ENCODE measurements at places on chromosomes 1 and 21.

DNA sequence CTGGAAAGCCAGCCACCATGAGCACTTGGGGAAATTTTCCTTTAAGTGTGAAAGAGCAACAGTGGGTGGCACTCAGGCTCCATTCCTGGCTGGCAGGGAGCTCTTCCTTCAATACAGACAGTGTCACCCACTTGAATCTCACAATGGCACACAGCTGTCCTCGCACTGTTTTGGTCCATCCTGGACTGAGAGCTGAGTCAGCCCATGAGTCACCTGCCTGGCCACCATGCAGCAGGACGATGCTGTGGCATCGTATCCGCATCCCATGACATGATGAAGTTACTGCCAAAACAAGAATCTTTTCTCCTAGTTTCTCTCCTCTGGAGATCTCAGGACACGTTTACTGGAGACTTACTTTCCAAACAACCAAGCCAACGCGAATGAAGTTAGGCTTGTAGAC lies 6.0 kb downstream of the TMPRSS2 start:
- DNase-seq, result no peak

DNA sequence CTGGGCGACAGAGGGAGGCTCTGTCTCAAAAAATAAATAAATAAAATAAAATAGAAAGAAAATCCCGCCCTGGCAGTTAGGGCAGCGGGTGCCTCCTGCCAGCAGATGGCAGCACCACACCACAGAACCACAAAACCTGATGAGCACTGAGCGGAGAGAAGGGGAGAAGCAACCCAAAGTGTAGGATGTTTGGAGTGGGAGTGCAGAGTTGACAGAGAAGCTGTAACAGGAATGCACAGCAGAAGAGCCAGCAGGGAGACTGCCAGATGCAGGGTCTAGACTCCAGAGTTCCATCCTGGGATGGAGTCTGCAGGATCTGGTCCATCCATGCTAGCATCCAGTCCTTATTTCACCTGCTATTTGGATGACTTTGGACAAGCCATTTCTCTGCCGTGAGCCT lies 29.7 kb upstream of the KIRREL1 start:
- DNase-seq, result peak; percentile 55

DNA sequence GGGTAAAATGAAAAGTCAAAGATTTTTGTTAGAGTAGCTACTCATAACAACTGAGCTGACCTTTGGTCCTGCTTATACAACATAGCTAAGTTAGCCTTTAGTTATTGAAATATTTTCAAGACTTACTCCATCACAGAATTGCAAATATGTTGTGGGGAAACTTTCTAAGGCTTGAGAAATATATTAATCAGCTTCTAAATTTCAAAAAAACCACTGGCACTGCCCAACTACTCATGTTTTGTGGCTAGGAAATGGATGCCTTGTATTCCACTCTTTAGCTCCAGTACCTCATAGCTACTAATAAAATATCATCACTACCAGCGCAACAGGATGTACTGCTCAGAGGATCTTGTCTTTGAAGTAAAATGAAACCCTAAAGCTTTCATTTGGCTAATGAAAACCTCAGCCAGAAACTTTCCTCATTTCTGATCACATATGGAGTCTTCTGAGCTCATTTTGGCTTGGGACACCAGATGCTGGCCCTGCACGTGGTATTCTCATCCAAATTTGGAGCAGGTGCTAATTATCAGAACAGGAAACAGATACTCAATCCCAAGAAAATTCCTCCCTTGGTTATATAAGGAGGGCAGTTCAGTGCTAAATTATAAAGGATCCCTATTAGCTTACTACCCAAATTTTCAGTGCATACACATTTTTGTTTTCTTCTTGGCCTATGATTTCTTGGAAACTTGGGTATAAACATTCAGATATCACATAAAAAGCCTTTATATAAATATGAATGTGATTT lies 690.7 kb downstream of the ADGRL2 start:
- DNase-seq, result peak; percentile 7

DNA sequence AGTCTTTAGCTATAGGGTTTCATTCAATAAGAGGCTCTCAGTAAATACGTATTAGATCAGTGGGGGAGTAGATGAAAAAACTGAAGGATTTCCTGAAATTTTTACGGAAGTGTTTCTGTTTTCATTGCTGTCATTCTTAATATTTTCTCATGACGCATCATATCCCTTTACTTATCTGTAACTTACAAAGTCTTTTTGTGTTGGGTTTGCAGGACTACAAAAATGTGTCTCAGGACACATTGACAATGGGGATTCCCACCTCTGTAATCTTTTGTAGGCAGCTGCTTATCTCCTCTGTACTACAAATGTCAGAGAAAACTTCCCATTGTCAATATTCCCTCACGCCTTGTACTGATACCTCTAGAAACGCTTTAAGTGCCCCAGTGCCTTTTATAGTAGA lies 35.5 kb downstream of the CRP start:
- DNase-seq, result no peak

- no peak for DNase-seq
These were observed 120.5 kb downstream of the PRDM2 start for GRCh38 chr1:13820456-13820855.

GRCh38 chr1:23483321-23484252 lies at the start of gene ASAP3:
Gene ASAP3, minus strand, starts transcription at chr1:23484179. Its CDS starts 46 bp downstream, at chr1:23484133.
- DNase-seq, result peak; percentile 46

- DNase-seq, result no peak
These were observed 14.8 kb downstream of the DHRS3 start for GRCh38 chr1:12603224-12603623.

DNA sequence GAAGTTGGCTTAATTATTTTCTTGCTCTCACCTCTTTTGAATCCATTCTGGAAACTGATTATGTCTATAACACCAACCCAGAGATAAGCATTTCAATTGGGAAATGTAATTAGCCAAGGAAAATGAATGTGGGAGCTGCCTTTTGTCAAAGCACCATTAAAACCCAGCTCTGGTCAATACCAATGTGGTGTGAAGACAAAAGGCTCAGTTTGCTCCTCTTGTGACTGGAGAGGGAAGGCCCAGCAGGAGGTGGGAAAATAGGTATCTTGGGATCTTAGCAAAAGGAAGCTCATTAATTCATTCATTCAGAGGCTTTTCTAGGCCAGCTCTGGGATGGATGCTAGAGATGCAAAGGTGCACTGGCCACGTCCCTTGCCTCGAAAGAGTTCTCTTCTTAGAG lies 75.0 kb upstream of the SELENON start:
- DNase-seq, result no peak

- no peak for DNase-seq
These were observed 244.7 kb downstream of the MRPL39 start for GRCh38 chr21:25362375-25363267.

- no peak for DNase-seq
These were observed 54.5 kb downstream of the UBE4B start for GRCh38 chr1:10087210-10087609.

GRCh38 chr1:23751050-23751814 lies 8.0 kb downstream of the ELOA start:
- peak; percentile 73 for DNase-seq

DNA sequence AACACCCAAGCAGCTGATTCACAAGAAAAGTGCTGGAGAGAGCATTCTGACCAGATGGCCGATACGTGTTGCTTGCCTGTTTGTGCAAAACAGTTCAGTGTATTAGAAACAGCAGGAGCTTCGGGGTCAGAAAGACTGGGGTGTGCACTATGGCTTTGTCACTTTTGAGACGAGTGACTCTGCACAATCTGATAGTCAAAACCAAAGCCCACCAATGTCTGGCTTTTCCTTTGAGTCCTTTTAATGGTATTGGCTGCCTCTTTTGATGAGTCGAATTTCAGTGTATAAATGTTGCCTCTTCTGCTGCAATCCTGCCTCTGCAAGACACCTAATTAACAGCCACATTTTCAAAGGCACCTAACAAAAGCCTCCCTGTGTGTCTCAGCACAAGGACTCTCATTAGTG lies 444.6 kb downstream of the AJAP1 start:
- DNase-seq, result no peak

GRCh38 chr1:181169281-181169865 lies 80.9 kb downstream of the IER5 start:
- DNase-seq, result no peak

- DNase-seq, result no peak
These were observed 18.4 kb downstream of the RNF2 start for GRCh38 chr1:185063719-185064118.

DNA sequence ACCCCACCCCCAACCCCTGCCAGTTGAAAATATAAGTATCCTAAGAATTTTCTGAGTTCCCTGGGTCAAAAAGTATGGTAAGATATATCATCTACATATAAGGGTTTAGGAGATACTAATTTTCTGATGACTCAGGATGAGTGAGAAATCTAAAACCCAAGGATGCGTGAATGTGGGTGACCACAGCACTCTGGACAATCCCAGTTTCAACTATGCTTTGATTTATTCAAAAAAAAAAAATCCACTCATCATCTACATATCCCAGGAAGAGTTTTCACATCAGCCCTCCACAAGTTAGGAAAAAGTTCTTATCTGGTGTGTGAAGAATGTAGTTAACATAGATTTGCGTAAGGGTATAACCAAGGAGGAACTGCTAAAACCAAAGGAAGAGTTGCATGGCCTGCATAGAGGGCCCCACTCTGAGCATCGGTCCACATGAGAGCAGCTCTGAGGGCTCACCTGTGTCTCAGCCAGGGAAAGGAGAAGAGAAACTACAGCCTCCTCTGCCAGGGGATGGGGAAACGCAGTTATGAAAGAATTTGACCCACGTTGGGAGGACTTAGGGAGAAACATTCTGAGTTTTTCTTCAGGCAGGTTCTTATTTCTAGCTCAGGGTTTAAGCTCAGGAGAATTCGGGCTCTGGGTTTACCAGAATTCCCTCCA lies 18.8 kb downstream of the LAMB3 start:
- peak; percentile 70 for DNase-seq

GRCh38 chr21:16578912-16579311 lies 849.1 kb downstream of the USP25 start:
- no peak for DNase-seq

DNA sequence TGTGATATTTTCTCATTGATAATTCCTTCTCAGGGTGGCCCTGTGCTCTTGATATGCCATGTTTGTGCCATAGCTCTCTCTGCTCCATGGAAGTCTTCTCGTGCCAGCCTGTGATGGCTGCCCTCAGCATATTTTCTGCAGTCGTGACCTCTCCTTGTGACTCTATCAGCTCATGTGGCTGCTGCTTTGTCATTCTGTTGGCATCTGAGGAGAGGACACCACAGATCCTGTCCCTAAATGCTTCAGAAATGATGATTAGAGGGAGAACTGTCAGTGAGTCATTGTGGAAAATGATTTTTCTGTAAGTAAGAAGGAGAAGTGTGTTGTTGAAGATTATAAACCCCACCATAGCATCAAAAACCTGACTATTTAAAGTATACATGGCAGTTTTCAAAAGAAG lies 286.0 kb downstream of the ADGRL2 start:
- no peak for DNase-seq
